Right cardiac atrium (tissue), 5 donors: ENCODE measurements at places on chromosomes 16 and 17. TPM values are rescaled to one million over a fixed set of nuclear protein-coding genes. Genes with fewer than 3 reads are reported as not detected.
A peak's percentile ranks its signal among the peaks of the same experiment; 100 is the strongest.

GRCh38 chr17:43200127-43200526 lies 11.5 kb upstream of the TMEM106A start:
- no peak for DNase-seq

GRCh38 chr17:82588266-82589175 lies 59.7 kb downstream of the WDR45B start:
- no peak for DNase-seq

- no peak for DNase-seq
Measured at GRCh38 chr17:80761110-80761871, 216.7 kb downstream of the RPTOR start.

- DNase-seq: peak; percentile 66
Measured at GRCh38 chr17:81417879-81418709, 22.8 kb downstream of the BAHCC1 start.

GRCh38 chr17:46895171-46895570 lies 27.8 kb upstream of the GOSR2 start:
- no peak for DNase-seq

DNA sequence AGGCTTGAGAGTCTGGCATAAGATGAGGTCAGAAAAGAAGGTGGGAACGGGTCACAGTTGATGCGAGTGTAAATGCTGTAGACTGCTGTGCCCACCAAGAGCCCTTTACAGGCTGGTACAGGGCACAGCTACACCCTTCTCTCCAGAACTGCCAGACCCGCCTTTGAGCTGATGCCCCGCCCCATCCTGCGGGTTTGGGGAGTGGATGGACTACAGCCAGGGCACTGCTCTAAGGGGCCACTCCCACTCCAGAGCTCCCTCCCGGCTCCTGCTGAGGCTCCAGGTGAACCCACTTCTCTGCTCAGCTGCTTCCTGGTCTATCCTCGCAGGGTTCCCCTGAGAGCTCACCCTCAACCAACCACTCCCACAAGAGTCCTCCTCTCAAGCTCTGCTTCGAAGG lies 12.3 kb downstream of the MEIOB start:
- DNase-seq: no peak

DNA sequence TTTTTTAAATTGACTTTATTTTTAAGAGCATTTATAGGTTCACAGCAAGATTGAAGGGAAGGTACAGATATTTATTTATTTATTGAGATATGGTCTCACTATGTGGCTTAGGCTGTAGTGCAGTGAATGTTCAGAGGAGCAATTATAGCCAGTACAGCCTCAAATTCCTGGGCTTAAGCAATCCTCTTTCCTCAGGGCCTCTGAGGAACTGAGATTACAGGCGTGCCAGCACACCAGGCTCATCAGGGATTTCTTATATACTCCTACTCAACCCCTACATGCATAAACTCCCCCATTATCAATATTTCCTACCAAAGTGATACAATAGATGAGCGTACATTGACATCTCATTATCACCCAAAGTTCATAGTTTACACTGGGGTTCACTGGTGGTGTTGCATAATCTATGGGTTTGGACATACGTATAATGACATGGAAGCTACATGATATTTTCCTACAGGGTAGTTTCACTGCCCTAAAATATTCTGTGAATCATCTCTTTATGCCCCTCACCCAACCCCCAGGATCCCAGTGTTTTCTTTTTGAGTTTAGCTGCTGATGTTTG lies 33.5 kb downstream of the HS3ST3B1 start:
- no peak for DNase-seq

- DNase-seq: no peak
Measured at GRCh38 chr17:28684963-28685362, 23.0 kb downstream of the SUPT6H start.

Gene GLIS2
- 15.2 TPM for polyA plus RNA-seq

Gene CCDC200
- polyA plus RNA-seq: 0.16 TPM

Gene GDPD1
- polyA plus RNA-seq: 2.4 TPM

Gene ACSM2B
- not detected for polyA plus RNA-seq

Gene HLF
- 17.0 TPM for polyA plus RNA-seq

Gene FGF11
- 31.7 TPM for polyA plus RNA-seq
